ENCODE measurements at places on chromosomes 1 and 21. TPM values are rescaled to one million over a fixed set of nuclear protein-coding genes. Genes with fewer than 3 reads are reported as not detected.

The S100A12 gene
- total RNA-seq = not detected

The TMCC2 gene
- total RNA-seq = 3.9 TPM

The CHRM3 gene
- under 0.01 TPM for total RNA-seq

The OR6N1 gene
- total RNA-seq = not detected

The TMEM269 gene
- not detected for total RNA-seq

The PPOX gene
- 10.1 TPM for total RNA-seq

The KLF17 gene
- total RNA-seq = under 0.01 TPM

The OR2L8 gene
- not detected for total RNA-seq

The OLIG2 gene
- total RNA-seq = not detected

The ILDR2 gene
- 0.14 TPM for total RNA-seq

The TNNI3K gene
- total RNA-seq = not detected

The PROK1 gene
- total RNA-seq = not detected

The ADAMTS4 gene
- 4.2 TPM for total RNA-seq

The PSRC1 gene
- total RNA-seq = 31.5 TPM

The TSPEAR gene
- total RNA-seq = not detected

The TMEM51 gene
- total RNA-seq = 29.6 TPM

The TNFRSF4 gene
- not detected for total RNA-seq

The PGD gene
- 154 TPM for total RNA-seq

The USP1 gene
- total RNA-seq = 35.8 TPM

The MPL gene
- 0.86 TPM for total RNA-seq

The PLK3 gene
- 112 TPM for total RNA-seq

The KRTAP19-3 gene
- not detected for total RNA-seq

The HEYL gene
- 0.57 TPM for total RNA-seq

The RBM11 gene
- not detected for total RNA-seq

The SAMSN1 gene
- not detected for total RNA-seq

The TMEM59 gene
- total RNA-seq = 345 TPM

The ASAP3 gene
- total RNA-seq = 36.1 TPM

The PADI1 gene
- total RNA-seq = under 0.01 TPM

The MYBPH gene
- total RNA-seq = 0.88 TPM

The IL6R gene
- total RNA-seq = 3.7 TPM

The CD1B gene
- total RNA-seq = not detected

The POLR3C gene
- 57.7 TPM for total RNA-seq

The OR14K1 gene
- not detected for total RNA-seq

The TIE1 gene
- not detected for total RNA-seq

The MPZ gene
- 0.44 TPM for total RNA-seq

The RXFP4 gene
- not detected for total RNA-seq

The KLHL17 gene
- 22.9 TPM for total RNA-seq

The RAB3B gene
- total RNA-seq = 85.0 TPM

The ANKRD35 gene
- 0.57 TPM for total RNA-seq

The MYOG gene
- not detected for total RNA-seq

The SYT6 gene
- total RNA-seq = 0.22 TPM

The BNIPL gene
- total RNA-seq = 0.22 TPM
